ENCODE measurements at places on chromosomes 1 and 21.
A peak's percentile ranks its signal among the peaks of the same experiment; 100 is the strongest.

DNA sequence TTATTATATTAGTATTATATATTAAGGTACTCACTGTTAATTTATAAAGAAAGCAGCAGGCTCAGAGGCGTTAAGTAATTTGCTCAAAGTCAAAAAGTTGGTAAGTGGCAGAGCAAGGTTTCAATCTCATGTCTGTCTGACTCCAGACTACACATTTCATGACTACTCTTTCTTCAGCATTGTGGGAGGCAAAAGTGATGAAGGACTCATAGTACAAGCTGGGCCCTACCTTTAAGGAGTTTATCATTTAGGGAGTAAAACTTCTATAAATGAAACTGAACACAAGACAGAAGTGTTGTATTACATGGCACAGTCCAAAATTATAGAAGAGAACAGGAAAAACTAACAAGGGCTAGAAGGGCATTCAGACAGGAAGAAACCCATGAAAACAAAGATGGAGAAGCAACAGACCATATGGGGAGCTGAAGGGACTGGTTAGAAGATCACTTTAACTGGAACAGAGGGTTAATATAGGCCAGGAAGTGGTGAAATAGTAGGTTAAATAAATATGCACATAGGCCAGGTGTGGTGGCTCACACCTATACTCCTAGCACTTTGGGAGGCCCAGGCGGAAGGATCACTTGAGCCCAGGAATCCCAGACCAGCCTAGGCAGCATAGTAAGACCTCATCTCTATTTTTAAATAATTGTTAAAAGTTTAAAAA, 11.5 kb downstream of the SORT1 start:
- DNase-seq: no peak

- no peak for DNase-seq
These were observed 2.8 kb downstream of the ABCG1 start for GRCh38 chr21:42221581-42222345.

- DNase-seq: no peak
These were observed 75.1 kb downstream of the SKI start for GRCh38 chr1:2303016-2303775.

- no peak for DNase-seq
These were observed 99.1 kb upstream of the ERG start for GRCh38 chr21:38597421-38597820.

DNA sequence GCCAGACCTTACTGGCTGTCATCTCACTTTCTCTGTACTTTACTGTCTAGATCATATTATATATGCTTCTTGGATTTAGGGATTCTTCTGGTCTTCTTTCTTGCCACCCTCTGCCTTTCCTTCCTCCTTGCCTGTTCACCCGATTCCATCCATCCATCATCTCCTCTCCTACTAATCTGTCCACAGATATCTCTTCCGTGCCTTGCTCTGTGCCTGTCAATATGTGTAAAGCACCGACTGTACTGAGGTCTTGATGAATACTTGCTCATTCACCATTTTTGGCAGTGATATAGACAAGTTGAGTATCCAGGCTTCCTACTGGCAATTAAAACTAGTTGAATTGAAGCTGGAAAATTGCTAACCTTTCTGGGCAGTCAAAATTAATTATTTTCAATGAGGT, 8.1 kb downstream of the FMN2 start:
- DNase-seq: no peak

- no peak for DNase-seq
These were observed 17.3 kb downstream of the CA6 start for GRCh38 chr1:8962812-8963530.

GRCh38 chr1:235639226-235640205, 10.1 kb downstream of the GNG4 start:
- no peak for DNase-seq

DNA sequence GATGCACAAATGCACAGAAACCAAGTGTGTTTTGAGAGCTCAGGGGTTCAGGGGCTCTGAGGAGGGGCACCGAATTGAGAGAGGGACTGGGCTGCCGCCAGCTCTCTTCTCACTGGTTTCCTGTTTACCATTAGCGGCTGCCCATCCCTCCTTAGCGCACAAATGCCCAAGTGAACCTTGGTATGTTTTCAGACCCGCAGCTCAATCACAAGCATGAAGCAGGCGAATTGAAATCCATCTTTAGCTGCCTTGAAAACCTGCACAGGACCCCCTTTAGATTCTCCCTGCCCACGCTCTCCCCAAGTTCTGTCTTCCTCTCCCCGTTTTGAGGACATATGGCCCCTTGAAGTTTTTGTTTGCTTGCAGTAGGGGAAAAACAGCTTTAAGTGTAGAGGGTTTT, 61.1 kb upstream of the ACOT11 start:
- no peak for DNase-seq

DNA sequence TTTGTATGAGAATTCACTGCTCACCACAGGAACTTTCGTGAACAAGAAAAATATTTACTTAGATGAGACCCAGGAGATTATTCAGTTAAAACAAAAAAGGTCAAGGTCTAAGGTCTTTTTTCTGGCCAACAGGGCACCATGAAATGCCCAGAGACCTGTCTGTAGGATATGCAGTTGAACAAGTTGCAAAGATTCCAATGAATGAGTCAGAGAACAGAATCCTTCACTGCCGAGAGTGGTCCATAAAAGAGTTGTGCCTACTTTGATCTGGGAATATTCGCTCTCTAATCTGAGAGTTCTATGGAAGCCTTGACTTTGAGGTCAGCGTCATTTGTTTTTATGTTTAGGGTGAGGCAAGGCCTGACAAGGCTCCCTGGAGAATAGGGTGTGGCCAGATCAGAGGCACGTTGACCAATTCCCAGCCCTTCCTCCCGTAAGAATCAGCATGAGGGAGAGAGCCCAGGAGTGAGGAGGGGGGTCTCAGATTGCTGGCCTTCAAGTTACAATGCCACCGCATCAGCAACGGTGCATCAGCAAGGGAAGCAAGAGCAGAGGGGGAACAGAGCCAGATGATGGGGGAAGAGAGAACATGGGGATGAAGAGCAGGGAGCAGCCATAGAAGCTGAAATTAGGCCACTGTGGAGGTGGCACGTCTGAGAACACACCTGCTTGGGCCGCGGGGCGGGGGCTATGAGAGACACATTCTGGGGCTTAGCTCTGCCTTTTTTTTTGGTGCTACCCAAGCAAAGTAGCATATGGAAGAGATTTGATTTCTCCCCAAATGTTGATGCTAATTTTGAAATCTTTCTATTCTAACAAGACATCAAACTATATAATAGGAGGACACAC, 206.4 kb upstream of the RAB4A start:
- no peak for DNase-seq

- DNase-seq: no peak
These were observed 31.0 kb downstream of the FBXO42 start for GRCh38 chr1:16321176-16321867.

DNA sequence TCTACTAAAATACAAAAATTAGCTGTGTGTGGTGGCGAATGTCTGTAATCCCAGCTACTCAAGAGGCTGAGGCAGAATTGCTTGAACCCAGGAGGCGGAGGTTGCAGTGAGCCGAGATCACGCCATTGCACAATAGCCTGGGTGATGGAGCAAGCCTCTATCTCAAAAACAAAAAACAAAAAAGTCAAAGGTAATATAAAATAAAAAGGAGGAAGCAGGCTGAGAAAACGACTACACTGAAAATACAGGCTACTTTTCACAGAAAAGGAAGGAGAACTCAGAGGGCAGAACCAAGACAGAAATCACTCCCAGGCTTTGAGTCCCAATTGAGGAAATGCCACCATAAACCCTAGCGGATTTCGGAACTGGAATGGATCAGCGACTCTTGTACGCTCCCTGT, 5.9 kb upstream of the A3GALT2 start:
- DNase-seq: no peak

GRCh38 chr1:61140778-61141177, 58.4 kb downstream of the NFIA start:
- DNase-seq: no peak

DNA sequence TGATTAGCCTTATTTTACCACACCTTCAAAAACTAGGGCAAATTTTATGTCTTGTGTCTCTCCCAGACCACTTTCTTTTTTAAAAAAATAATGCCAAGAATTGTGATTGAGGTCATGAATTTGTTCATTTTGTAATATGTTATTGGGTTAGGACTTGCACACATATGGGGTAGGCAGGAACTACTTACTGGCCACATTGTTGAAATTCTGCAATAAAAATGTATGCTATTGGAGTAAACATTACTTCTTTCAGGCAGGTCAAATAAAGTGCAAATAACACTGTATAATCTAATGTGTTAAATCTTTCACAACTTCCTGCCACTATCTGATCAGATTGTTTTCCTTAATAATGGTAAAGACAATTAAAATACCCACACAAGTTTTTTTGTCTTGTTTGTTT, 166.6 kb upstream of the COL11A1 start:
- DNase-seq: no peak

- DNase-seq: no peak
These were observed 15.4 kb downstream of the TMED5 start for GRCh38 chr1:93164816-93165215.

GRCh38 chr1:171883849-171884248, 42.6 kb downstream of the DNM3 start:
- DNase-seq: no peak

DNA sequence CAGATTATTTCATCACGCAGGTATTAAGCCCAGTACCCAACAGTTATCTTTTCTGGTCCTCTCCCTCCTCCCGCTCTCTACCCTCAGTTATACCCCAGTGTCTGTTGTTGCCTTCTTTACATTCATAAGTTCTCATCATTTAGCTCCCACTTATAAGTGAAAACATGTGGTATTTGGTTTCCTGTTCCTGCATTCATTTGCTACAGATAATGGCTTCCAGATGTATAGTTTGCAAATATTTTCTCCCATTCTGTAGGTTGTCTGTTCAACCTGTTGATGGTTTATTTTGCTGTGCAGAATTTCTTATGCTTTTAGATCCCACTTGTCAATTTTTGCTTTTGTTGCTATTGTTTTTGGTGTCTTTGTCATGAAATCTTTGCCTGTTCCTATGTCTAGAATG, 21.1 kb upstream of the KCNH1 start:
- DNase-seq: peak; percentile 73

DNA sequence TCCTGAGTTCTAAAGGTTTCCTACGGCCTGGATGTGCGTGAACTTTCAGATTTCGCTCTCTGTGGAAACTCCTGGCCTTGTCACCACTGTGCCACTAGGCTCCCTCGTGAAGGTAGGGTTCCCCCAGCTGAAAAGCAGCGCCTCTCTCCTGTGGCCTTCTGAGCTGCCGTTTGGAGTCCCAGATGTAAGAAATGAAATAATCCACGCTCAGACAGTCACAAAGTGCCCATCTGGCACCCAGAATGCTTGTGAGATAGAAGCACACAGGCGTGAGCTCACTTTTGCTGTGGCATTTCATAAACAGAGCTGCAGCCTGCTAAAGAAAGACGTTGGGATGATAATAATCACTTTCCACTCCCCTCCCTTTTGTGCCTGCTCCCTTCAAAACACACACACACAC, 65.8 kb downstream of the LMO4 start:
- no peak for DNase-seq

DNA sequence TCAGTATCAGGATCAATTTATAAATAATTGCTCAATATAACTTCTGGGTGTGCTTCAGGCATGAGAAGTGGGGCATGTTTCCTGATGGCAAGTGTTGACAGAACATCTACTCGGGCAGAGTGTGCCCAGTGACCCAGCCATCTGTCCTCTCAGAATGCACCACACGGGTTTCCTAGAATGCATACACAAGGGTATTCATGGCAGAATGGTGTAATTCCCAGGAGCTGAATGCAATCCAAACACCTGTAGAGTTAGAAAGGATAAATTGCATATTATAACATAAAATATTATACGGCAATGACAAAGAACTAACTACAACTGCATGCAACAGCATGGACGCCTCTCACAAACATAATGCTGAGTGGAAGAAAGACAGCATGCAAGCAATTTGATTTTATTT, 391.9 kb downstream of the SIPA1L2 start:
- no peak for DNase-seq

DNA sequence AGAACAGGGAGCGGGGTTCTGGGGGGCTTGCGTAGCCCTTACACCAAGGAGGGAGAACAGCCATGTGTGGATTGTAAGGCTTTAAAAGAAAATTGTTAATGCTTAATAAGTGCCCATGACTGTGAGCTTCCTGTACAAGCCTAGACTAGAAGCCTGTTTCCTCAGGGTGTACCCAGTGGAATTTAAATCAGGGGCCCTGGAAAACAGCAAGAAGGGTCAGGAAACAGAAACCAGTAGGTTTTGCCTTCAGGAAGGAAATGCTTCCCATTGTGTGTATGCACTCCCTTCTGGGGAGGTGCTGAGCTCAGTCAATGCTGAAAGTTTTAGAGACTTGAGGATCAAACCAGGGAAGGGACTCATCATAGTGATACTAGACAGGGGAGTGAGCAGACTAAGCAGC, 12.7 kb downstream of the UTP11 start:
- peak; percentile 63 for DNase-seq

- no peak for DNase-seq
These were observed 986.0 kb downstream of the TTLL7 start for GRCh38 chr1:83012950-83013349.

DNA sequence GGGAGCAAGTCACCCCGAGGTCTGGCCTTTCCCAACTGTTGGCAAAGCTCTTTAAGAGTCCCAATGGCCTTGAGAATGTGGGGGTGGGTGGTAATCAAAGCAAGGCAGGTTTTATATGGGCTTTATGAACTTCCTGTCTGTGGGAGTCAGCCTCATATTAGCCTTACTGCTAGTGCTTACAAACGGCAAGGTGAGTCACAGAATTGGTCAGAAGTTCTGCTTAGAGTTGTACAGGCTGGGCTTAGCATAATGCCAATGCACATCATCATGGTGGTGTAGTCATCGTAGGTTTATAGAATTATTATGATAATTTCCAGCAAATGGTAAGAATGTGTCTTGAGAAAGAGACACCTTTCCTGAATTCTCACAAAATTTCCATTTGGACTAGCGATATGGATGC, 192.7 kb upstream of the KIAA0040 start:
- DNase-seq: no peak

DNA sequence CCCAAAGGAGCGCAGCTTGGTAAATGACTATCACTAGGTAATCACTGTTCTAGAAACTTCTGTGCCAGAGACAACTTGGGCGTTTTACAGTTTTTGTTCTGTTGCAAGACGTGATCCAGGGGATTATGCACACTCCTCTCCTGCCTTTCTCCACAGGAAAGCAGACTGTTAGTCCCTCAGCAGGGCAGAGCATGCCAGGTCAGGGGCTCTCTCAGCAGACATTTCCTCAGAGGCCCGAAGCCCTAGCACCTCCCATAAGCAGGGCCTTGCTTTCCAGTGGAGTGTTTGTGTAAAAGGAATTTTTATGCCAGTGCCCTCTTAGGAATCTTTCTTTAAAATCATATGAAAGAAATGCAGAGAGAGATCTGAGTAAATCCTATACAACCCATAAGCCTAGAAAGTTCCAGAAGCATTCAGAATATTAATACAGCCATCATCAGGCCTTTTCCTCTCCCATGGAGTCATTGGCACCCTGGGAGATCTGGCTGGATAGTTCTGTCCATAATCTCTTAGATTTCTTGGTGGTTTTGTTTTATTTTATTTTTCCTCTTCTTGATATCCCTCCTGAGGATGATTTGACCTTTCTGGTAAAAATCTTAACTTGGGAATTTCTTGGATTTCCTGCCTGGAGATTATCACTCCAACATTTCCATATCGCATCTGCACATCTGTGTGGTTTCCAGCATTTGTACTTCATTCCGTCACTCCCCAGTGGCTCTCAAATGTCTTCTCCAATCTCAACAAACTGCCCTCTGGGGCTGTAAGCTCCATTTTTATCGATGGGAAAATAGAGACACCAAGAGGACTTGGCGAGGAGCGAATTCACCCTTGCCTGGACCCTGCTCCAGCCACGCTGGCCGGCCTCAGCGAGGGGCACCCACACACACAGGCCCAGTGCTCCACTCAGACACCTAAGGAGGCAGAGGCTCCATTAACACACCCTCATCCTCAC, 116.1 kb downstream of the PSMG1 start:
- no peak for DNase-seq

Data from SK-N-MC (cell line).